ENCODE measurements at places on chromosomes 6 and 20.

GRCh38 chr20:53175135-53175780, 203.1 kb downstream of the TSHZ2 start:
- no peak for DNase-seq

GRCh38 chr6:138293428-138294395, 75.4 kb upstream of the PBOV1 start:
- DNase-seq, result no peak

DNA sequence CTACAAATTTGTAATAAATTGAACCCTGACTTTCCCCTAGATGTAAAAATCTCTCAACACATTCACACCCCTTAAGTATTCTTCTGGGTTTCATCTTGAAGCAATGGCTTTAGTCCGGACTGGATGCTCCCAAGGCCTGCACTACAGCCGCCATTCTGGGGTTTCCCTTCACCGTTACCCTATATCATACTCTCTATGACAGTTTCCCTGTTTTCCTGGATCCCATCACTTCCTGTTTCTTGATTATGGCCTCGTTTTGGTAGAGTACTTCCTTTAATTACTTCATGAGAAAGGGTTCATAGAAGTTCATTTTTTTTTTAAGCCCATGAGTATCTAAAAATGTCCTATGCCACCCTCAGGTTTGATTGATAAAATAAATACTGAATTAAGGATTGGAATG, 11.7 kb downstream of the FIG4 start:
- no peak for DNase-seq

DNA sequence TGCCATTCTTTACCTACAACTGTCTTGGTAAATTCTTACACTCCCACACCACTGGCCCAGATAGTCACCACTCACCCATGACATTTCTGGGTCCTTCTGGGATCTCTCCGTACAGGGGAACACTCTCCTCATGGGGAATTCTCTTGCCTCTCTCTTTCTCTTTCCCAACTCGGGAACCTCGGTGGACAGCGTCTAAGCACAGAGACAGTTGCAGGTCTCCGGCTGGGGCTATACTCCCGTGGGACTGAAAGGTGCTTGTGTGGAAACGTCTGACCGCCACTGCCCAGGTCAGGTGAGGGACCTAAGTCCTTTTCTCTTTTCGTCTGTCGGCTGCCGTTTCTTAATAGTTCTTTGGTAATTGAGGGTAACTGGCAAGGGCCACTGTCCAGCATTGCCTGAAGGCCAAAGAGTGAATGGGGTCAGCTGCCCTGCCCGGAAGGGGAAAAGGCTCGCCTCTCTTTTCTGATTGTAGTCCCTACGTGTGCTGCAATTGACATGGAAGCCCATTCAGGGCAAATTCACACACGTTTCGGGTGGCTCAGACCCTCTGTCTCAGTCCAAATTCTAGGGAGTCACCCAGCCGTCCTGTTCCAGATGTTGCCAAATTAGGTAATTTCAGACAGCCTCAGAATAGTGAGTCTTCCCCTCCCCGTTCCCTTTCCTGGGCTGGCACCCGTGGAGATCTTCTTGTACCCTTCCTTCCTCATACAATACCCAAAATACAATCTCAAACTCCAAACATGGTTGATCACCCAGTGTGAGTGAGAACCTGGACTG, 31.2 kb upstream of the RIPK1 start:
- DNase-seq, result no peak

DNA sequence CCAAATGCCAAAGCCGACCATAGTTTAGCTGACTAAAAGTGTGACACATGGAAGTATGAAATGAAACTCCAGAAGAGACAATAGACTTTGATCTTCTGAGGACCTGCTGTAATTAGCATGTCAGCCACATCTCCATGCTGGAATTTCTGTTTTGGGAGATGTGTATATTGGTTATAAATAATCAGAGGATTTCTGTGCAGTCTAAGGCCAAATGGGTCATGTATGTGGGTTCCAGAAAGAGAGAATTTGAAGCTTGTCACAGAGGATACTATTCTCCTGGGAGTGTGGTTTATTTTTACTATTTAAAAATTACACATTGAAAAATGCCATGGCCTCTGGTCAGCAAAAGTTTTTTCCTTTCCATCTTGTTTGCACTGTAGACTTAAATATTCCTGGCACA, 405.5 kb upstream of the PLCB4 start:
- no peak for DNase-seq

GRCh38 chr20:47666304-47666703, 119.0 kb downstream of the SULF2 start:
- DNase-seq, result no peak

DNA sequence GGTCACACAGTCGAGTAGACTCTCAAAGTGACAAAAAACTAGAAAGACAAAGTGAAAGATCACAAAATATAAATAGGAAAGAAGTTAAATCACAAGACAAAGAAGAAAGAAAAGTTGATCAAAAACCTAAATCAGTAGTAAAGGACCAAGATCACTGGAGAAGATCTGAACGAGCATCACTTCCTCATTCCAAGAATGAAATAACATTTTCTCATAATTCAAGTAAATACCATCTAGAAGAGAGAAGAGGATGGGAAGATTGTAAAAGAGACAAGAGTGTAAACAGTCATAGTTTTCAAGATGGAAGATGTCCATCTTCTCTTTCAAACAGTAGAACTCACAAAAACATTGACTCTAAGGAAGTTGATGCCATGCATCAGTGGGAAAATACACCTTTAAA, 31.6 kb upstream of the GJA10 start:
- no peak for DNase-seq

- no peak for DNase-seq
Measured at GRCh38 chr20:22400440-22400839, 183.9 kb downstream of the FOXA2 start.

DNA sequence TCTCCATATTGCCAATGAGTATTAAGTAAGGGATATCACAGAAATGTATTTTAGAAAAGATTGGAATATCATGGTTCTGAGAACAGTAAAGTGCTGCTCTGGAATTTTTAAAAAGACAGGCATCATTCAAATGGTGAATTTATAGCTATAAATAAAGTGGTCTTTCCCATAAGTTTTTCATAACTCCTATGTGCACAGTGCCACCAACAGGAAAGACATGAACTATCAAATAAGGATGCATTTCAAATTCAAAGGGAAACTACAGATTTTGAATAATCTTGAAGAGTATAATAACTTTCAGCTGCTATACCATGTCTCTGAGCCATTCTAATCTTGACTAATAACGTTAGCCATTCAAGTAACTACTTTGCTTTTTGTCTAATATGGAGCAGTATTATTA, 456.8 kb upstream of the GJE1 start:
- DNase-seq, result no peak

DNA sequence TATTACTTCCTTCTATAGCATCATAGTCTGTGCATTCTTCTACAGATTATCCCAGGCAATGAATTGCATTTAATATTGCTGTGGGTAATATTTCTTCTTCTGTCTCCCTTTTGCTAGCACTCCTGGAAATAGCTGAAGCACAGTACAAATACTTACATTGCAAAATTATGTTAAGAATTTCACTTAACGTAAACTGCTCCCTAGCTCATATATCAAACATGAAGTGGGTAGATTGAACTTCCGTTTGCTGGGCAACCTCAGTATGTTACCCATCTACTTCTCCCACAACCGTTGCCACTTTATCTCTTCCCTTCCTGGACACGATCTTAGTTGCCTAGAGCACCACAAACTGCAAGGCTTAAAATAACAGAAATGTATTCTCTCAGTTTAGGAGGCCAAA, 963.3 kb downstream of the KIF16B start:
- no peak for DNase-seq

DNA sequence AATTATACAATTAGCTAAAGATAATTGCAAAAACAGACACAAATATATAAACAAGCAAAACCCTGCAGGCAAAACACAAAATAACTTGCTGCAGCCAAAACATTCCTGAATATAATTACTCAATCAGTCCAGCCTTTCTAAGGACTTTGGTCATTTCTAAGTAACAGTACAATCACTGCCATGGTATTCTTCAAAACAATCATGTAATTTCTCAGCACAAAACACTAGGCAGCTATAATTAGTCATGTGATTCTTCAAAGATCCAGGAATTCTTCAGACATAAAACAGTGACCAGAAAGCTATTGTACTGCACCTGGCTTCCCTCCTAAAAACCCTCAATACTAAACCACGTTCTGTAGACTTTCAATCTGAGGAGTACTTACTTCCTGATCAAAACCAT, 881.1 kb downstream of the EPHA7 start:
- no peak for DNase-seq

DNA sequence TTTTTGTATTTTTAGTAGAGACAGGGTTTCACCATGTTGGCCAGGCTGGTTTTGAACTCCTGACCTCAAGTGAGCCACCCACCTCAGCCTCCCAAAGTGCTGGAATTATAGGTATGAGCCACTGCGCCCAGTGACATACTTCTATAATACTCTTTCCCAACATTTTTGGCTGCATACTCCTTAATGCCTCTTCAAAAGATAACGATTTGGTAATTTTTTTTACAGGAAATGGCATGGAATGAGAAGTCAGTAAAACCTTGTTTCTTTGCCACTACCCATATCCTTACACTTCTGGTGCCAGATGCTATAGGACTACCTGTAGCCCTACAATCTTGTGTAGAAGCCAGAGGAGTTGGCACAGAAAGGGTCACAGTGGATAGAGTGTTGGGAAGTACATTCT, 41.4 kb upstream of the SGK1 start:
- no peak for DNase-seq

GRCh38 chr20:25859649-25860530, 163.2 kb upstream of the ZNF337 start:
- no peak for DNase-seq

DNA sequence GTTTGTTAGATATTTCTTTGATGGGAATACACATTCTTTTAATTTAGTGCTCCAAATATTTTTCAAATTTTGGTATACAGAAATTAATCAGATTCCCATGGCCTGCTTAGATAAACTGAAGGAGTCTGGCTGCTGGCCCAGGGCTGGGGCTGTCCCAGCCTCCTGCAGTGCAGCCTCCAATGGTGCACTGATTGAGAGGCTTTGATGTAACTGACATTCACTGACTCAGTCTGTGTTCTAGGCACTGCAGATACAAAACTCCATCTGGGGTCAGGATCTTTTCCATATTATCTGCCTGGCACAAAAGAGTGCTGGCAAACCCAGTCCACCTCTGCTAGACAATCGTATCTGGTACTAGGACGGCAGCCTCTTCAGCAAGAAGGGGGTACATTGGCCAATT, 64.8 kb downstream of the GRIK2 start:
- DNase-seq, result no peak

- no peak for DNase-seq
Measured at GRCh38 chr6:165883851-165884640, 221.0 kb upstream of the PDE10A start.

DNA sequence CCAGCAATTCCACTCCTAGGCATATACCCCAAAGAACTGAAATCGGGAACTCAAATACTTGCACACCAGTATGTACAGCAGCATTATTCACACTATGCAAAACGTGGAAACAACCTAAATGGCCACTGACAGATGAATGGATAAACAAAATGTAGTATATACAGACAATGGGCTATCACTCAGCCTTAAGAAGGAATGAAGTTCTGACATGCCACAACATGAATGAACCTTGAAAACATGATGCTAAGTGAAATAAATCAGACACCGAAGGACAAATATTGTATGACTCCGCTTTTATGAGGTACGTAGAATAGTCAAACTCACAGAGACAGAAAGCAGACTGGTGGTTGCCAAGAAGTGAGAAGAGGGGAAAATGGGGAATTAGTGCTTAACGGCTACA, 59.1 kb upstream of the CCN6 start:
- DNase-seq, result no peak

DNA sequence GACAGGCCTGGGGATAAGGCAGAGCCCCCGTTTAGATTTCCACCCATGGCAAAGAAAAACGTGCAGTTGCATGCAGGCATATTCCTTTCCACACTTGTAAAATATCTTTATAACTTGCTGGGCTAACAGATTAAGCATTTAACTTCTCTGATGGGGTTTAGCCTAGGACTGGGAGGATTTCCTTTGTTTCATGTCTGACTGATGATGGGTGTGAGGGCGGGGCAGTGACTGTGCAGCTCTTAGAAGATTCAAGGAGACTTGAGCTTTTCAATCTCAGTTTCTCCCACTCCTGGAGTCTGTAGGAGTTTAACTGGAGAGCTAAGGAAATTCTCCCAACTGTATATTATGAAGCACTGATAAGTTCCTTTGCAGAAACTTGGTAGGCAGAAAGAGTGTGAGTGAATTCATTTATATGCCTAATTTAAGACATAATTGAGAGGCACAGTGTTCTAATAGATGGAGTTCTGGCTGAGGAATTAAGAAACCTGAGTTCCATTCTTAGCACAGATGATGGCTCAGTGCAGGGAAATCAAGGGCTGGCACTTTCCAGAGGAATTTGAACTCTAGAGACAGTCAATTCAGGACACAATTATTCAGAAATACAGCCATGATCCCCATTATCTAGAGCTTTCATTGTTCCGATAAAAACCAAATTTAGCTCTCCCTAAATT, 214.6 kb upstream of the CNR1 start:
- no peak for DNase-seq

DNA sequence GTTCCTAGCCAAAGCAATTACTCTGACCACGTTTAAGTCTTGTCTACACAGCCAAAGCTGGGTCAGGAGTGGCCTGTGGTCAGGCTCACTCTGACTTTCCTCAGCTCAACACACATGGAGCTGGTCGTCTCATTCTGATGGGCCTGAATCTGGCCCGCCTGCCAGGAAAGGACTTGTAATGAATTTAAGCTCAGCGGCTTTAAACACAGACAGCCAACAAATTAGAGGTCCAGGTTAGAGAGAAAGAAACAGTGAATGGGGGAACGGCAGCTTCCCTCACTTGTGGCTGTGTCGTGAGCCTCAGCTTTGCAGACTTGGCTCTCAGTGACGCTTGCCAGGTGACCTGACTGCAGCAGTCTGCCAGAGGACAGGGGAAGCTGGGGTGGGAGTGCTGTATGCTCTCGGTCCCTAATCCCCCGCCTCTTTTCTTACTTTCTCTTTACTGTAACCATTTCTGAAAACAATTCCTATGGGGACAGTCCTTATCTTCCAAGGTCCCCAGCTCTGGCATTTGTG, 121.9 kb upstream of the AGPAT4 start:
- DNase-seq, result no peak

DNA sequence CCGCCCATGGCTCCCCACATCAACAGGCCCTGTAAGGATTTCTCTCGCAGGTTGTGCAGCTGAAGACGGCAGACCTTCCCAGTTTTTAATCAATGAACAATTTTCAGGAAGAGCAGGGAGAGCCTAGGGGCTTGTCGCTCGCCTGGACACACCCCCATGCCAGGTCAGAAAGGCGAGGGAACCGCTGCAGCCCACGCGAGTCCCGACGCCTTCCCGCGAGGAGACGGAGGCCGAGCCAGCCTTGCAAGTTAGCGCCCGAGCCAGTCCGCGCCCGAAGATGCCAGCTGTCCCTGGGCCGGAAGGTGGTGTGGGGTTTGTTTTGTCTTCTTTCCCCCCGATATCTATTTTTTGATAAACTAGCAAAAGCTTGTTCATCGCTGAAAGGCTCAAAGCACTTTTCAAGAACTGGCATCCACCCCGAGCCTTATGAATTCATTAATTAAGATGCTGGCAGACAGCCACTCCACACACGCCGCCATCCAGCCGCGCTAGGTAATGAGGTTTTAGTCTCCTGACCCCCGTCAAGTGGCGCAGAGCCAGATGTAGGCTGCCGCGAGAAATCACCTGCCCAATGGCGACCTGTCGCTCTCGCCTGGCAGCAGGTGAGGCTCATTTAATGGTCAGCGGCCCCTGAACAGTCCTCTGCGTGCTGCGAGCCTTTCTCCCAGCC, 6.6 kb downstream of the CCDC167 start:
- no peak for DNase-seq

All from non-pigmented ciliary epithelial cell (primary cell).